ENCODE measurements at places on chromosomes 6 and 20.
A peak's percentile ranks its signal among the peaks of the same experiment; 100 is the strongest.

DNA sequence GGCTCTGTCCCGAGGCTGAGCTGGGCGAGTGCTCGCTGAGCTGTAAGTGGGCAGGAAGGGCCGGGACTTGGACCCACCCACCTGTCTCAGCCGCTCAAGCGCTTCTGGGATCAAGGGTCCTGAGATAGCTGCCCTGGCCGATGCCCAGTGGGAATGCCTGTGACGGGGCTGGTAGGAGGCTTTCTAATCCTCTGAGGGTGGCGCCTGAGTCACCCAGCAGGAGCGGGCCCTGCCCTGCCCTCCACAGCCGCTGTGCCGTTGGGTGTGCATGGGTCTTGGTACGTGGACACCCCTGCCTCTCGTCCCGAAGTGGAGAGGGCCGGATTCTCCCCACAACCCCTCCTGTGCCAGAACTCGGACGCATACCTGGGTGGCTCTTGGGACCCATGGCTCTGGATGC lies 43.1 kb upstream of the GATA5 start:
- DNase-seq, result no peak

DNA sequence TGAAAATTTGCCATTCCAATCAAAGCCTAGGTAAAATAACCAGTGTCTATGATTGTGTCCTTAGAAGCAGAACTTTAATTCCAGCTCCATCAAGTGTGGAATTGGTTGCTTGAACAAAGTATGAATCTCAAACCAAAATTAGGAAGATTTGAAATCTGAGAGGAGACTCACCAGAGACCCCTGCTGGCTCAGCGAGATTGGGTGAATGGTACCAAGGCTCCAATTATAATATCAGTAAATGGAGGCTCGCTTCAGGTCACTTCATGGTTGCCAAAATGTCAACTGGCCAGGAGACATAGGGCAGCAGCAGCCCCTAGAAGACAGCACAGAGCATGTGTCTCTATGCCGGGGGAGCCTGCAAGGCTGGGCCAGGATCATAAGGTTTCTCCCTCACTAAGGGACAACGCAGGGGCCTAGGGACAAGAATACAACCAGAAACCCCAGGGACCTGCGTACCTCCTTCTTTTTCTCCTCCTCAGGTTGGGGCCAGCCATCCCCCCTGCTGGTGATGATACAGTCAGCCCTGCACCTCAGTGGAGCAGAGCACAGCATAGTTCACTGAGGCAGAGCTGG lies 14.0 kb downstream of the RBL1 start:
- DNase-seq, result no peak

- DNase-seq, result no peak
These were observed 150.8 kb upstream of the RNF24 start for GRCh38 chr20:4165984-4166725.

GRCh38 chr6:28206527-28206926 lies 18.5 kb upstream of the ZSCAN9 start:
- DNase-seq, result no peak

DNA sequence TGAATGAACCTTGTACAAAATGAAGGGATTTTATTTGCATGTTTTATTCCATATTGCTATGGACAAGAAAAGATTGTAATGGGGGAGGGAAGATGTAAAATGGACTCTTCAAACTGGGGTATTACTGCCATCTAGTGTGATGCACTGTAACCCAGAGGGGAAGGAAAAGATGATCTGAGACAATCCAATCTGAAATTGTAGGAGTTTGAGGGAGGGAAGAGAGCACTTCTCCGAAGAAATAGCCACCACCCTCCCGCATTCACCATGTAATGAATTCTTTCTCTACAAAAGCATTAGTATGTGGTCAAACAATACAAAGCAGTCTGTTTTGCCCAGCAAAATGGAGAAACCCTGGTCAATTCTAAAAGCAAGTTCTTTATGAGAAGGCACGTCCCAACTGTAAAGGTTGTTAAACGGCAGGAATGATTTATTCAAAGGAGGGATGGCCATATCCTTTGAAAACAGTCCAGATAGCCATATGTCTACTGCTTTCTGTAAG lies 679.5 kb upstream of the NRSN1 start:
- peak; percentile 1 for DNase-seq

- no peak for DNase-seq
These were observed 3.5 kb downstream of the FOXO3 start for GRCh38 chr6:108564178-108564577.

GRCh38 chr6:98116455-98116854 lies 717.9 kb upstream of the POU3F2 start:
- DNase-seq, result no peak

GRCh38 chr6:5999688-6000608 lies 6.8 kb downstream of the NRN1 start:
- no peak for DNase-seq

GRCh38 chr6:159981403-159982245 lies 12.7 kb downstream of the IGF2R start:
- peak; percentile 40 for DNase-seq

- DNase-seq, result no peak
These were observed 72.8 kb downstream of the CD83 start for GRCh38 chr6:14190191-14190928.

DNA sequence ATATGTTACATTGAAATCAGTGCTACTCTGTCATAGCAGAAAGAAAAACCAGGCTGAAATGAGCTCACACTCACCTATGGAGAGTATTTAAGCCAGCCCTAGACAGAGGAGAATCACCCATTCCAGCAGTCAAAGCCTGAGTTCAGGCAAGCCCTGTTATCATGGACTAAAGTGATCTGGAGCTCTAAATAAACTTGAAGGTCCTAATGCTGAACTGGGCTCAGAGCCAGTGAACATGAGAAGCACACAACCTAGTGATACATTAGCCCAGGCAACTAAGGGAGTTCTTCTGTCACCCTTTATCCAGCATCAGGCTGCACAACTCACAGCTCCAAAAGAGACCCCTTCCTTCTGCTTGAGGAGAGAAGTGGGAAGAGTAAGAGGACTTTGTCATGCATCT lies 425.0 kb downstream of the COL12A1 start:
- DNase-seq, result no peak

DNA sequence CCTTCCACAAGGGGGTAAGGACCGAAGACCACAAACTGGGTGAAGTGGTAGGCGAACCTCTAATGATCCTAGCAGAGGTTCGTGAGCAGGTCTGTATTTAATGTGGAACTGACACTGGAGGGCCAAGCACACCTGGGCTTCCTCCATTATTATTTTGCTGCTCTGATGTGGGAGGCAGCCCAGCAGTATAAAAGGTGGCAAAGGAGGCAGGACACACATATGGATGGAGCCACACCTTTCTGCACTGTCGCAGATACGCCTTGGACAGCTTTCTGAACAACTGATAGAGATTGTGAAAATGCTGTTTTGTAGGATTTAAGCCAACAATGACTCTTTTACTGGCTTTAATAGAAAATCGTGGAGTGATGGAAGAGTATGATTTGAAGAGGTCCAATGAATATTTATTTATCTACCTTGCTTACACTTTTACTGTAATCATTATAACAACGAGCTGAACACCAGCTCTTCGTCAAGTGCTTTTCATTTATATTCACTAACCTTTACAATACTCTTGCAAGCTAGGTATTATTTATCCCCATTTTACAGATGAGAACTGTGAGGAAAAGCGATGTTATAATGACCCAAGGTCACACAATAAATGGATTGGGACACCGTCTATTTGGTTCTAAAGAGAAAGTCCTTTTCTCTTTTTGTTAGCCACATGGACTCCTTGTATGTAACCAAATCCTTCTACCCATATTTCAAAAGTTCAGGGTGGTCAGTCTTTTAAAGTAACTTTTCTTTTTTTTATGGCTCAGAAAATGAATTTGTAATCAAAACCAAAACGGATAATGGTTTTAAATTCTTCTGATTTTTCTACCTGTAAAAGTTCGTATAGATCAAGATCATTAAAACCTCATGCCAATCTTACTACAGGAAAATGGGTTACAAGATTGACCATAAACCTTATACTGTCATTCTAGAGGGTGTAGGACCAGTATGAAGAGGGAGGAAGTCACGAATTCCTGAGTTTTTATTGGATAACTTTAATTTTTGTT lies 116.9 kb downstream of the UTRN start:
- no peak for DNase-seq

Data from NCI-H187 (cell line).